ENCODE measurements at places on chromosomes 1 and 21.
A peak's percentile ranks its signal among the peaks of the same experiment; 100 is the strongest.

DNA sequence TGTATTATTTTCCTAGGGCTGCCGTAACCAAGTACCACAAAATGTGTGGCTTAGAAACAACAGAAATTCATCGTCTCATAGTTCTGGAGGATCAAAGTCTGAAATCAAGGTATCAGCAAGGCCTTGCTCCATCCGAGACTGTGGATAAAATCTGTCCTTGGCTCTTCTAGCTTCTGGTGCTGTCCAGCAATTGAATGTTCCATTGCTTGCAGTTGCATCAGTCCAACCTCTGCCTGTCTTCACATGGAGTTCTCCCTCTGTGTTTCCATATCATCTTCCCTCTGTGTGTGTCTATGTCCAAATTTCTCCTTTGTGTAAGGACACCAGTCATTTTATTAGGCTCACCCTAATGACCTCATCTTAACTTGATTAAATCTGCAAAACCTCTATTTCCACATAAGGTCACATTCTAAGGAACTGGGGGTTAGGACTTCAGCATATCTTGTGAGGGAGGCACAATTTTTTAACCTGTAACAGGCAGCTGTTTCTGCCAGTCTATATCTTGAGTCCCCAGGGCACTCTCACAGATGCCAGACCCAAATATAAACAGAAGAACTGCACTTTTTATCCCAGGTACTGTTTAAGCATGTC lies 84.2 kb downstream of the ERG start:
- DNase-seq, result no peak

- no peak for DNase-seq
These were observed 47.1 kb upstream of the PLA2G2C start for GRCh38 chr1:20233394-20233793.

GRCh38 chr1:32269744-32270143 lies 18.7 kb downstream of the LCK start:
- DNase-seq, result no peak

GRCh38 chr1:6418668-6419396 lies 887 bp downstream of the HES2 start:
- no peak for DNase-seq

GRCh38 chr1:4801192-4801924 lies 146.9 kb downstream of the AJAP1 start:
- no peak for DNase-seq

GRCh38 chr1:25927521-25928265 lies 21.5 kb upstream of the STMN1 start:
- DNase-seq, result no peak

- no peak for DNase-seq
These were observed 27.4 kb downstream of the ELF3 start for GRCh38 chr1:202037706-202038296.

DNA sequence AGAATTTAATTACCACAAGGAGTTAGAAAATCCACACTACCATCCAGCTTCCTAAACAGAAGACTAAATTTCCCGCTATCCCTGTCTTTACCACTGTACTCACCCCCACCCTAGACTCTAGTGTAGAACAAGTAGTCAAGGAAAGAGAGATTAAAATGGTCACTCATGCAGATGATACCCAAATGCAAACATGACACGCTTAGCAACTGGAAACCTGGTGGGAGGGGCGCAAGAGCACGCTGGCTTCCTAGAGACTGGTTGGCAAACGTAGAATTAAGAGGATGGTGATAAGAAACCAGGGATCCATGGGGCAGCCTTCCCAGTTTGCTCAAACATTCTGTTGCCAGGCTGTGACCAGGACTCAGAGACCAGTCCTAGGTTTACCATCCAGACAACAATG lies 9.9 kb upstream of the LDLRAD1 start:
- DNase-seq, result no peak

GRCh38 chr1:18549106-18549505 lies 68.4 kb downstream of the KLHDC7A start:
- DNase-seq, result no peak

- no peak for DNase-seq
These were observed 13.8 kb upstream of the THEM5 start for GRCh38 chr1:151867321-151867720.

GRCh38 chr1:222454782-222455181 lies 93.1 kb downstream of the HHIPL2 start:
- DNase-seq, result no peak

DNA sequence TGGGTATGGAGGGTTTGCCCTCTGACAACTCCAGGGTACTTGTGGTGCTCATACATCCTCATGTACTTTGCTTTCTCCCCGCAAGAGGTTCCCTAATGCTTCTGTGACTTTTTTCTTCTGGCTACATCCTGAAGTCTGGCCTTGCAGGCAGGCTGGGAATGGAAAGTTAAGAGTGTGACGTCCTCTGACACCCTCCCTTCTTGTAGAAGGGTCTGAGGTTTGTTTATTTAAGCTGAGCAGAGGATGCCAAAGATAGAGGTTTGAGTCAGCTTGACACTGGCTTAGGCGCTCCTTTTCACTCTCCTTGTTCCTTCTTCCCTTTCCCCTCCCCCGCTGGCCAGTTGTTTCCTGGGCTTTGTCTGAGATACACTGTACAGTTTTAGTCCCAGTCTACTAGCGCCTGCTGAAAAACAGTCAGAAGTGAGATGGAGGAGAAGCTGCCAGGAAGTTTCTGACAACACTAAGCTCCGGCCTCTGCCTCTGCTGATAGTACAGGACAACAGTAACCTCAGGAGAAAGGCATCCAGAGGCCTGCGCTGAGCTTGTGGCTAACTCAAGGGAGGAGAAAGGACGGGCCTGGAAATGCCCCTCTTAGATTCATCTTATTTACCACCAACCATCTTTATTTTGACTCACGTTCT lies at the start of gene MACF1:
TSS of gene MACF1 (plus strand) at position 255 of the 641 bp plus-strand sequence. CDS start at position 583, 328 bp downstream.
- peak; percentile 65 for DNase-seq

DNA sequence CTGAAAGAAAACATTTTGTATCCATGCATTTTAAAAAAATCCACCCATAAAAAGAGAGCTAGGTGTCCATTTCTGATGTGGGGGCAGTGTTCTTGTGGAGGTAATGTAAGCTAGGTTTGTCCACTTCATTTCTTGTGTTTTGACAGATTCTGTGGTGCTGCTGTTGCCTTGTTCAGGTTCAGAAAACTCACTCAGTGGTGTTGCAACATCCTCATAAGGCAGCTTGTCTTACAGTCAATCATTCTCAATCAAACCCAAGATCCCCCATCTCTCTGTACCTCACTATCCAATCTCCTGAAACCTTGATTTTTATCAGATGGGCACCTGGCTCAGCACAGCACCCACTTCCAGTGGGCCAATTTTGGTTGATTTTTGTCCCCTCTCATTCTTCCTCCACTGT lies 94.1 kb downstream of the TENT5C start:
- no peak for DNase-seq

- DNase-seq, result no peak
These were observed 31.6 kb upstream of the PDE9A start for GRCh38 chr21:42621819-42622177.

- no peak for DNase-seq
These were observed 46.1 kb downstream of the NME7 start for GRCh38 chr1:169321539-169321938.

GRCh38 chr1:60283690-60284089 lies 210.1 kb upstream of the C1orf87 start:
- DNase-seq, result no peak

DNA sequence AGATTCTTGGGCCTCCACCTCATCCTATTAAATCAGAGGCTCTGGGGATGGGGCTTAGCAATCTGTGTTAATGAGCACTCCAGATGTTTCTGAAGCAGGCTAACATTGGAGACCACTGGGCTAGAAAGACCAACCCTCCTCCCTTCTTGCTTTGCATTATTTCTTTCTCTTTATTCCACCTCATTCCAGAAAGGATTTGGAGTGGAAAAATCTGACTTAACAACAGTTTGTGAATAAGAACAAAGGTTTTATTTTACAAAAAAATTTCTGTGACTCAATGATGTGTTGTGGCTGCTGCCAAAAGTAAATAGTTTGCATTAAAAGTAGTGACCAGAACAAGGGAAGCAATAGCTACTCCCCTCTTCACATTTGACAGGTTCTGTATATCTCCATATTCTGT lies 79.4 kb downstream of the TGFB2 start:
- no peak for DNase-seq

DNA sequence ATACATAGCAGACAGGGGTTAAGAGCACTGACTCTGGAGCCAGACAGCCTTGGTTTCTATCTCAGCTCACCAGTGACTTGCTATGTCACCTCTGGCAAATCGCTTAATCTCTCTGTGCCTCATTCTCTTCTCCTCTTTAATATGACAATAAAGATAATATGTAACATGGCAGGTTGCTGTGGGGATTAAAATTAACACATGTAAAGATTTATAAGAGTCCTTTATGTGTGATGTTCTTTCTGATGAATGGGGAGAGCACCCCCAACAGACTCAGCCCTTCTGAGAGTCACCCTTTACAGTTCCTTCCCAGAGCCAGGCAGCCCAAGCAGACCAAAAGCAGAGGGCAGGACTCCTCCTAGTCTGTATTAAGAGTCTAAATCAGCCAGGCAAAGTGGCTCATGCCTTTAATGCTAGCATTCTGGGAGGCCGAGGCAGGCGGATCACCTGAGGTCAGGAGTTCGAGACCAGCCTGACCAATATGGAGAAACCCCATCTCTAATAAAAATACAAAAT lies 76.5 kb upstream of the SDC3 start:
- DNase-seq, result no peak

DNA sequence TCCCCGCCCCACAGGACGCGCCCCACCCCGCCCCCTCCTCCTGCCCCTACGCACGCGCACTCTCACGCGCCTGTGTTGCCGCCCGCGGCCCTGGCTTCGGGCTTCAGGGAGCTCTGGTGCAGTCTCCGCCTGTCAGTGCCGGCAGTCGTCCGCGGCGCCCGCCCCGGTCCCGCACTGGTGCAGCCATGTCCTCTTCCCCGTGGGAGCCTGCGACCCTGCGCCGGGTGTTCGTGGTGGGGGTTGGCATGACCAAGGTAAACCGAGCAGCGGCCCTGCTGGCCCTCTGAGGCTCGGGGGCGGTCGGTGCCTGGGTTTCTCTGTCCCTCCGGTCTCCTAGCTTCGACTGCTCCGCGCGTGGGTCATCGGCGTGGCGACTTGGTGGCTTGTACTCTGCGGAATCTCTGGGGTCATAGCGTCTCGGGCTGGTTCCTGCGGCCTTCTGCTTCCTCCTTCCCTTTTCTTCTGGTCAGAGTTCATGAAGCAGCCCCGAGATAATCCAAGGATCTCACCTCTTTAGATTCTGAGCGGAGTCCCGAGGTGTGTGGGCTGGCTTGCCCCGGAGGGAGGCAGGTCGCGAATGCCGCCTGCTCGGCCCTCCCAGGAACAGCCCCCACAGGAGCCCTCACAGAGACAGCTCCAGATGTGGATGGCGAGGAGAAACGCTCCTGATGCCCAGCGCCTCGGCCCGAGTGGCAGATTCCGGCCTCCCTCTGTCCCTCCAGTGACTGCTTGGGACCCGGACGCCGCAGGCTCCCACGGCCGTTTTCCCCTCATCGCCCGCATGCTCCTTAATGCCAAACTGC lies at the start of gene SCP2:
TSS of gene SCP2 (plus strand) at position 65 of the 803 bp plus-strand sequence. CDS start at position 186, 121 bp downstream.
- peak; percentile 90 for DNase-seq
